Bronchus fibroblast of lung (primary cell): ENCODE measurements at places on chromosomes 6 and 20. TPM values are rescaled to one million over a fixed set of nuclear protein-coding genes. Genes with fewer than 3 reads are reported as not detected.

Gene FRS3
- 3.3 and 3.4 TPM in 2 replicates for total RNA-seq

Gene DLL1
- 0.15 and 0.17 TPM in 2 replicates for total RNA-seq

Gene SESN1
- total RNA-seq, result 7.1 and 7.3 TPM in 2 replicates

Gene KIF6
- total RNA-seq, result under 0.01 and 0.17 TPM in 2 replicates

Gene SYNCRIP
- total RNA-seq, result 44.9 and 55.5 TPM in 2 replicates

Gene RFX6
- not detected in 2 replicates for total RNA-seq

Gene SLCO4A1
- total RNA-seq, result 0.17 and 0.74 TPM in 2 replicates

Gene GRM1
- not detected in 2 replicates for total RNA-seq

Gene ECT2L
- not detected in 2 replicates for total RNA-seq

Gene CSNK2A1
- total RNA-seq, result 87.0 and 95.2 TPM in 2 replicates

Gene TRIM31
- not detected in 2 replicates for total RNA-seq
